ENCODE measurements at places on chromosomes 7 and 10.

GRCh38 chr10:112532956-112533355 is 85.9 kb downstream of the VTI1A start:
- no peak for DNase-seq

- no peak for DNase-seq
Observed at GRCh38 chr10:77091597-77092165, 545.9 kb downstream of the KCNMA1 start.

- no peak for DNase-seq
Observed at GRCh38 chr7:975702-976473, 539 bp upstream of the COX19 start.

GRCh38 chr10:6401558-6402348 is 178.3 kb downstream of the PRKCQ start:
- DNase-seq, result peak; percentile 89

DNA sequence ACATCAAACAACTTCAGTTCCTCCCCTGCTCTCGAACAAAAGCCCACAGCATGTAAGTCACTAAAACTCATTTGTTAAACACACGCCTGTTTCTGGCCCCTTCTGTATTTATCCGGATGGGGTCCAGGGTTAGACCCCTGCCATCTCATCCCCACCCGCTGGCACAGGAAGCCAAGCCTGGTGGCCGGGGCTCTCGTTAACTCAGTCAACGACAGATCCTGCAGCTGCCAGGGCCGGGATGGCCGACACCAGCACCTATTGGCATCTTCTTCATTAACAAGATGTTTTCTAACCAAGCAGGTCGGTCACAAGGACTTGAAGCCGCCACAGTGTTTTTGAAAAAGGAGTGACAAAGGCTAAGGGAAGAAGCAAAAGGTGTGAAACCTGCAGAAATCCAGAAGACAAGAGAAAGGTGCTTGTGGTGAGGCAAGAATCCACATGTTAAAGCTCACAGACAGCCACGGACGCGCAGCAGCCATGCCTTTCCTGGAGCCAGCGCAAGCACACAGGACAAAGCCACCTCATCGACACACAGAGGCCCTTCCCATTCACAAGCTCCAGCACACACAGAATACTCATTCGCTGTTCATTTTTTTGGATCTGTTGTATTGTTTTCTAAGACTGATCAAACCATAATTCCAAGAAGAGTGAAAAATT is 202.7 kb downstream of the DIP2C start:
- DNase-seq, result no peak

DNA sequence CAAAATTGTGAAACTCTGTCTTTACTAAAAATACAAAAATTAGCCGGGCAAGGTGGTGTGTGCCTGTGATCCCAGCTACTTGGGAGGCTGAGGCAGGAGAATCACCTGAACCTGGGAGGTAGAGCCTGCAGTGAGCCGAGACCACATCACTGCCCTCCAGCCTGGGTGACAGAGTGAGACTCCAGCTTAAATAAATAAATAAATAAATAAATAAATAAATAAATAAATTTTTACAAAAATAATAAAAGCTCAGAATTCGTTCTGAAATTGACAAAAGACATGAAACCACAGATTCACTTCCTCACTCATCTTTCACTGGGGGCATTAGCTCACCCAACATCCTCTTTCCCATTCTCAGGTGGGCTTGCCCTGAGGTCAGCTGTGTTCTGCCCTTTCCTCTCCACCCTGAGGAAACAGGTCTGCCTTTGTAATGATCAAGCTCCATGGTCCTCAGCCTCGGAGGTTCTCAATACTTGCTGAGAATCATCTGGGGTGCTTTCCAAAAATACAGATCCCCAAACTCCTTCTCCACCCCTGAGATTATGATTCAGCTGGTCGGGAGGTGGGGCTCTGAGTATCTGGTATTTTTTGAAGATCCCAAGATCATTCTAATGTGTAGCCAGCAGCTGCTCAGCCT is 29.2 kb upstream of the APBB1IP start:
- DNase-seq, result no peak

- no peak for DNase-seq
Observed at GRCh38 chr7:76223286-76223972, 21.7 kb downstream of the SRRM3 start.

- no peak for DNase-seq
Observed at GRCh38 chr10:114291076-114291475, 52.0 kb downstream of the VWA2 start.

GRCh38 chr7:139490130-139490529 is 6.7 kb upstream of the KLRG2 start:
- DNase-seq, result no peak

DNA sequence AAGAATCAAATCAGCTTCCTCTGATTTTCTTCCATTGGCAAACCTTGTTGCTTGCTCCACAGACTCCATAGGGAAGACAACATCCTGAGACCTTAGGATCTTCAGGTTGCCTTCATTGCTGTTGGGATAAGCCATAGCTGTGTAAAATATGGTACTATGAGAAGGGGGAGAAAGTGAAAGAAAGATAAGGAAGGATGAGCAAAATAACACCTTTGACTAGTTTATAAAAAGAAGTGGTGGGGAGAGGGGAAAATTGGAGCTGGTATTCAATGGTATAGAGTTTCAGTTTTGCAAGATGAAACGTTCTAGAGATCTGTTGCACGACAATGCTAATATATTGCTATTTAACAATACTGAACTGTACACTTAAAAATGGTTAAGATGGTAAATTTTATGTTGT is 180.4 kb upstream of the PHYHIPL start:
- no peak for DNase-seq

- peak; percentile 66 for DNase-seq
Observed at GRCh38 chr7:100469227-100470044, 5.4 kb upstream of the SPACDR start.

- peak; percentile 14 for DNase-seq
Observed at GRCh38 chr10:48659790-48660189, 24.9 kb upstream of the WDFY4 start.

DNA sequence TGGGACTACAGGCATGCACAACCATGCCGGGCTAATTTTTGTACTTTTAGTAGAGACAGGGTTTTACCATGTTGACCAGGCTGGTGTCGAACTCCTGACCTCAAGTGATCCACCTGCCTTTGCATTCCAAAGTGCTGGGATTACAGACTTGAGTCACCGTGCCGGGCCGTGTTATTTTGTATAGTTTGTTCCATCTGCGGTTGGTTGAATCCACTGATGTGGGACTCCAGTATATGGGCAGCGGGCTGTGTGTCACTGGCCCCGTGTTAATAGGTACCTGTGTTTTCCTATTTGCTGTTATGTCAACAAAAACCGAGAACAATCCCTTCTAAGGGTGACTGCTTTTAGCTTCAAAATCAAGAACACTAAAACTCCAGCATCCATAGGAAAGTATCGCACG is 297.6 kb upstream of the PITRM1 start:
- no peak for DNase-seq

DNA sequence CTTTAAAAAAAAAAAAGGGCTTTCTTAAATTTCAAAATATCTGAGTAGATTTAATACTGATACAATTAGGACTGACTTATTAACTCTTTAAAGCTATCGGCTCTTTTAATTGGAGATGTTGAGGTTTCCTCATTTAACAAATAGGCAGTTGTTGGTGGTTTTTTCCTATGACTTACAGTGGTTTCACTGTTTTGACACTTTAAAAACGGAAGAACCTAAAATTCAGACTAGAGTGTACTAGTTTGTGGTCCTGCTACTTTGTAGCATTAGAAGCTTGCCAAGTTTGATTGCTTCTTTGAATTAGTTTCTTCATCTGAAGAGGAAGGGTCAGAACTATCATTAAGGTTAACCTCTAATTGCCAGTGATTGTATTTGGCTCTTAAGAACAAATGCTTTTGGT is 27.7 kb downstream of the CUL1 start:
- no peak for DNase-seq

- DNase-seq, result no peak
Observed at GRCh38 chr7:73449422-73449821, 15.8 kb downstream of the FZD9 start.

- DNase-seq, result no peak
Observed at GRCh38 chr10:101042118-101042517, 11.1 kb downstream of the SFXN3 start.

GRCh38 chr7:111043561-111043960 is 47.4 kb upstream of the LRRN3 start:
- DNase-seq, result no peak

- no peak for DNase-seq
Observed at GRCh38 chr10:117792214-117792613, 249.7 kb downstream of the EMX2 start.

DNA sequence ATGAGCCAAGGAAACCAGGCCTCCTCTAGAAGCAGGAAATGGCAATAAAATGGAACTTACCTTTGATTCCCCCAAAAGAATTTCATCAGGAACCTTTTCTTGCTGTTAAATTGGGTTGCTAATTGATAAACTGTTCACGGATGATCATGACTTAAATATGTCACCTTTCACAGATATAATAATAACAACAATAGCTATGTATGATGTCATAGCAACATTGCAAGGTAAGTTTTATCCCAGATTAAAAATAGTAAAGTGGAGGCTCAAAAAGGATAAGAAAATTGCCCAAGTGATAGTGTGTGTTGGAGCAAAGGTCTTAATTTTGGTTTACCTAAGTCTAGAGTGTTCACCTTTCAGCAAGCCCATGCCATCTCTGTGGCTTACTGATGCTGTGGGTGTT is 357.6 kb upstream of the CELF2 start:
- DNase-seq, result no peak

DNA sequence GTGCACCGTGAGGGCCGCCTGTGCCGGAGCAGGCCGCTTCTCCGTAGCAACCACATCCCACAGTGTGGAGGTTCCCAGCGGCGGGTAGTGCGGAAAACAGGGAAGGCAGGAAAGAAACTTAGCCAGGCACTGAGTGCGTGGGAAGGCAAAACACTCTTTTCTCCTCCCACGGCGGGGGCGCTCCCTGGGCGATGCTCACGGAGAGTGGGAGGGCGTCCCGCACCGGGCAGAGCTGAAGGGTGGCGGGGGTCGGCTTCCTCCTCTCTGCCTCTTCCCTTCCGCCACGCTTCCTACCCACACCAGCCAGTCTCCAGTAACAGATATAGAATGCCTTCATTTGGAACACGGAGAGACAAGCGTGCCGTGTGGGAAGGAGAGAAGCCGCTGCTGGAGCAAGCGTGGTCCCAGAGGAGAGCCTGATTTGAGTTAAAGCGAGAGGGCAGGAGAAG is 252.5 kb downstream of the PAXIP1 start:
- no peak for DNase-seq

GRCh38 chr10:101560298-101561067 is 27.6 kb downstream of the POLL start:
- DNase-seq, result no peak

DNA sequence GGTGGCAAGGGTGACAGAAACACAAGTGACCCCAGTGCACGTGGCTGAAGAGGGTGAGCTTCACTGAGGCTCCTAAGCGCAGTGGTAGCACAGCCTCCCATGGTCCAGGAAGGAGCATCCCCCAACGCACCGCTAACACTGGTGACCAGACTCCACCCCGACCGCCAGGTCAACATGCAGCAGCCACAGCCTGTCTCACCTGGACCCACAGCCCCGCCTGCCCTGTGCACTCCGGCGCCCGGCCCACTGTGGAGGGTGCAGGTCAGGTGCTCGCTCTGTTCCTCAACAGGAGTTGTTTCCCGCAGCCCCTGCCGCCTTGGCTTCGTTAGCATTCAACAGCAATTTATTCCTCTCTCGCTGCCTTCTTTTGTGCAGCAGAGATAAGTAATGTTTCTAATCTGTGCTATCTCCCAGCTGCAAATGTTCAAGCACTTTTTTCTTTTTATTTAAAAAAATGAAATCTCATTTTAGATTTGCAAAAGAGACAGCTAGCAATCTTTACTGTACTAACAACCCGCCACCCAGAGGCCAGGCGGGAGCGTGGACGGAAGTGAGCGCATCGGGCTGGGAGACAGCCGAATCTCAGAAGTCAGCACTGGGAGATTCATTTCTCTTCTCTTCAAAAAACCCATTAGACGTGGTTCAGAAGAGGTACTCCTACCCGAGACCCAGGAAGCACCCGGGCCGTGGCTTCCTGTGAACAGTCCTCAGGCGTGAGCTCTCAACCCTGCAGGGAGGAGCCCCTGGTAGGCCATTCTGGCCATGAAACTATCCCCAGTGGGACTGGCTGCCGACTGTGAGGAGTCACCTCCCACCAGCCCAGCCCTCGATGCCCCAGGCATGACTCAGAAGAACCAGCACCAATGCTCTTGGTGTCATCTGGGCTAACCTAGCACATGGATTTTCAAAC is 133.4 kb downstream of the MAD1L1 start:
- no peak for DNase-seq

DNA sequence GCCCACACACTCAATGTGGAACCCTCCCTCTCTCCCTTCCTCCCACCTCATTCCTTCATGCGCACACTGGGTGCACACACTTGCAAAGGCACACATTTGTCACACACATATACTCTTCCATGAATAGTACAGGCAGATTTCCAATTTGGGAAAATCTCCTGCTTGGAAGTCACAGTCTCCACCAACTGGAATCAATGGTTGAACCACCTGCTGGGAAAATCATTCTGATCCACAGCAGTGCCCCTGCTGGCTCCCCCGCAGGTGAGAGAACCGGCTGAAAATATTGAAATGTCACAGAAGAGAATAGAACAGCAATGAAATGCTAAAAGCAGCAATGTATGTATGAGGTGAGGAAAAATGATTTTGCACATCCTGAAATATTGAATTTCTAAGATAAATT is 232.7 kb downstream of the ADAM12 start:
- no peak for DNase-seq

- DNase-seq, result no peak
Observed at GRCh38 chr10:25896421-25896820, 37.6 kb upstream of the MYO3A start.

- no peak for DNase-seq
Observed at GRCh38 chr10:31209478-31209877, 109.5 kb upstream of the ZEB1 start.

- no peak for DNase-seq
Observed at GRCh38 chr10:10600004-10600403, 417.7 kb upstream of the CELF2 start.

- DNase-seq, result no peak
Observed at GRCh38 chr7:111012149-111012548, 78.8 kb upstream of the LRRN3 start.

- DNase-seq, result no peak
Observed at GRCh38 chr10:45427970-45428366, 54.0 kb downstream of the ALOX5 start.

- no peak for DNase-seq
Observed at GRCh38 chr7:13641714-13642113, 347.8 kb downstream of the ETV1 start.

- no peak for DNase-seq
Observed at GRCh38 chr7:43785420-43785819, 26.9 kb downstream of the BLVRA start.

DNA sequence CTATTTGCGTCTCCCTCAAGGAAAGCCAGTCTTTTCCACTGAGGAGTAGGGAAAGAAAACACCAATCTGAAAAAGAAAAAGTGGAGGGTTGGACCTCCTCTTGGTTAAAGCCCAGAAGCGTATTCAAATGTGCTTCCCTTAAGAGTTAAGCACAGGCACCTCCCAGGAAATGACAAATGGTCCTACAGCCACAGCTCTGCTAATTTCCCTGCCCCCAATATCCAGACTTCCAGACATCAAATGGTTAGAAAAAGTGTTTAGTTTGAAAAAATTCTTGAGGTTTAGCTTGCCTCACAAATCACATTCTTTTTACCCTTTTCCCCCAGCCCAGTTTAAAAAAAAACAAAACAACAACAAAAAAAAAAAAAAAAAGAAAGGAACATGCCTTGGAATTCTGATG is 19.0 kb upstream of the COL1A2 start:
- peak; percentile 82 for DNase-seq

GRCh38 chr7:138924501-138925225 is 56.5 kb downstream of the KIAA1549 start:
- no peak for DNase-seq

All from endothelial cell of umbilical vein (primary cell).